Neuronal stem cell (in vitro differentiated cells): ENCODE measurements at places on chromosomes 12 and 14.

- no peaks in the 10 kb centered on the region for H3K4me1 ChIP-seq
- H3K27me3 ChIP-seq, result no peaks in the 10 kb centered on the region
- no peak overlapping the region for H3K27ac ChIP-seq
- H3K4me3 ChIP-seq, result no peak overlapping the region
Measured at GRCh38 chr14:51337520-51337919, 97.5 kb downstream of the TMX1 start.

DNA sequence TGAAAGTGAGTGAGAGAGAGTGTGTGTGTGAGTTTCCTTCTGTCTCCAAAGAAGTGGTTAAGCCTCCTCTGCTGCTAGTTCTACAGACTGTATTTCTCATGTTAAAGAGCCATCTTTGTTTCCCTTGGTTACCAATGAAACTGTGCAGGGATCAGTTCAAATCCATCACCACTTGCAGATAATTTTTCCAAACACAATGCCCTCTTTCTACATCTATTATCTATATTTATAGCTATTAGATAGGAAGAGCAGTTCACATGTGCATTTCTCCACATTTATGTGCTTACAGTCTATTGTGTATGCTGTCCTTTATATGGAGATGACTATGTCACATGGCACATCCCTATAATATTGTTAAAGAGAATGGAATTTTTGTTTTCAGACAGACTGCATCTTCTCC lies 2.2 kb upstream of the DAAM1 start:
- H3K27ac ChIP-seq, result no peak overlapping the region
- no peak overlapping the region for H3K4me3 ChIP-seq
- no peaks in the 10 kb centered on the region for H3K27me3 ChIP-seq
- H3K4me1 ChIP-seq, result peaks cover 2% of the 10 kb centered on the region
- no peak for DNase-seq

DNA sequence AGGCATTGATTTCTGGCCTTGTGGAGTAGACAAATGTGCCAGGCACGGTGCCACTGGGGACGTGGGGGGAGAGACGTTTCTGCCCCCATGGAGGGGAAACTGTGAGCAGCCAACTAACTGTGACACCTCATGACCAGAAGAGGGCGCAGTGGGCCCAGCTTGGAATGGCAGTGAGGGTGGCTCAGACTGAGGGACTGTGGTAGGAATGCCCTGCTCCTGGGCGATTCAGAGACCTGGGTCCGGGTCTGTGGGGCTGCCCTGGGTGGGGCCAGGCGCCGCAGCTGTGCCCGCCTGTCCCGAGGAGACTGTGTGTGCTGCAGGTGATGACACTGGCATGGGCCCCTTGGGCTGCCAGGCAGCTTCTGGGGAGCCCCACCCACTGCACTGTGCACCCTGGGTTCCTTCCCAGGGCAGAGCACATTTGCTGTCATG lies 60.6 kb downstream of the SLC25A47 start:
- H3K27me3 ChIP-seq, result no peaks in the 10 kb centered on the region
- H3K27ac ChIP-seq, result no peak overlapping the region
- no peaks in the 10 kb centered on the region for H3K36me3 ChIP-seq
- no peak overlapping the region for H3K4me3 ChIP-seq

GRCh38 chr12:53998110-53998899 lies 1.7 kb upstream of the HOXC9 start:
- DNase-seq, result no peak
- H3K4me3 ChIP-seq, result no peak overlapping the region
- no peaks in the 10 kb centered on the region for H3K36me3 ChIP-seq
- H3K4me1 ChIP-seq, result no peaks in the 10 kb centered on the region

DNA sequence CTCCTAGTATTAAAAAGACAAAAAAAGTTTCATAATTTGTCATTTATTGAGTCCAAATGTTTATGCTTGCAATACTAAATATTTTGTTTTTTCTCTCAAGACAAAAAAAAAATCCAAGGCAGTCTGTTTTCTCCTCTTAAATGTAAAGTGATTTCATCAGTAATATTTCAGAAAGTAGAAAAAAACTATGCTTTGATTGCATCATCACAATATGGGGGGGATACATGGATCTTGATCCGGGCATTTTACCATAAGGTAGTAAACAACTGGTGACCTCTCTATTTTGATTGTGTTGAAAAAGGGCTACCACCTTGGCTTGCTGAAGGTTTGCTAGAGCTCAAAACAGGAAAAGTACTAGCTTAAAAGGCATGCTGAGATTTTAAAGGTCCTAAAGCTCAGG lies 43.6 kb downstream of the ERGIC2 start:
- H3K4me1 ChIP-seq, result no peaks in the 10 kb centered on the region
- peaks cover 47% of the 10 kb centered on the region for H3K36me3 ChIP-seq
- no peaks in the 10 kb centered on the region for H3K27me3 ChIP-seq
- H3K27ac ChIP-seq, result no peak overlapping the region

DNA sequence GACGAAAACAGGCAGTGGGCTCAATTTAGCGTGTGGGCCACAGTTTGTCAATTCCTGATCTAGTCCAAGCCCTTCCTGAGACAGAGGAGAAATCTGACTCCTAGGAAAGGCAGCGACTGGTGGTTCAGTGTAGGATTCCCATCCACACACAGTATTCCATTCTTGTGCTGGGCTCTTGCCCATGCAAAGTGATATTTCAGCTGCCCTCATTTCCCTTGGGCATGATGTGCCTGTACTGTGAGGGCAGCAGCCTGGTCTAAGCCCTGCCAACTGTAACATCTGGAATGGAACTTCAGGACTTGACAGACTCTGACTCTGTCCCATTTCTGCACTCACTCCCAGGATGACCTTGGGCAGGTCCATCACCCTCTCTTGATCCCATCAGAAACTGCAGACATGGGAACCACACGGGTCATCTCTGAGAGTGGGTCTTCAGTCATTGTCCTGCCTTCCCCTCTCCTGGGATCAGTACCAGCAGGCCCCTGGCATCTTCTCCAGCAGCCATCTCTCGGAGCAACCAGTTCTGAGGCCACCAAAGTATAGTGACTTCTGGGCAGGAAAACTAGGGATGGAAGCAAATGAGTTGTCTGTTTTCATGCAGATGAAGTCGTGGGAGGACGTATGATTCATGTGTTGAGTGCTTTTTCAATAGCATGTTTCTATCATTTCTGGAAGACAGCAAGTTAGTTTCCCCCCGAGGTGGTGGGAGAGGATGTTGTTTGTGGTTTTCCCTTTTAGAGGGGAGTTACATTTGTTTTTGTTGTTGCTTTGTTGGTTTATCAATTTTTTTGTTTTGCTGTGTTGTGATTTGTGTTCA lies 54.2 kb upstream of the BCL2L14 start:
- H3K36me3 ChIP-seq, result no peaks in the 10 kb centered on the region
- no peak overlapping the region for H3K4me3 ChIP-seq
- H3K27ac ChIP-seq, result no peak overlapping the region
- H3K4me1 ChIP-seq, result no peaks in the 10 kb centered on the region
- no peak for DNase-seq

DNA sequence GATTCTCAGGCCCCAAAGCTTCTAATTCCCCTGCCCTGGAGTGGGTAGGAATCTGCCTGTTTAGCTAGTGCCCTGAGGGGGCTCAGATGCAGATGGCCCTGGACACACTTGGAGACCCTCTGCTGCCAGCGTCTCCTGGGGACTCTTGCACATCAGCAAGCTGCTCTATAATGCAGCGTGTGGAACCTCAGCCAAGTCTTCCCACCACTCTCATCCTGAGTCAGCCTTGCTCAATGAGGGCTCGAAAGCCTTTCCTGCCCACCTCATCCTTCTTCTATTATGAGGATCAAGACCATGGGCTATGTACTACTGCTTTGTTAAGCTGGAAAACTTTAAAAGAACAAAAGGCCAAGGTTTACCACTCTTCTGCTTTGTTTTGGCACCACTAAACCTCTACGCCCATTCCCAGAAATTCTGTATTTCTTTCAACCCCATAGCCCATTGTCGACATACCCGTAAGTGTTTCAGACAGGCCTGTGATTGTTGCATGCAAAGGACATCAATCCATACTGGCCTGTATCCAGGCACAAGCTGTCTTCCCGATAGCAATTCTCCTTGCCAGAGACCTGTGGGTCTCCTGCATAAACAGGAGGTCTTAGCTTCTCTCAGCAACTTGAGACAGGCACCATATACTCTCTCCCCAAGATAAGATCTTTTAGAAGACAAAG lies 246.9 kb downstream of the DPF3 start:
- DNase-seq, result no peak
- no peaks in the 10 kb centered on the region for H3K27me3 ChIP-seq
- no peak overlapping the region for H3K4me3 ChIP-seq

DNA sequence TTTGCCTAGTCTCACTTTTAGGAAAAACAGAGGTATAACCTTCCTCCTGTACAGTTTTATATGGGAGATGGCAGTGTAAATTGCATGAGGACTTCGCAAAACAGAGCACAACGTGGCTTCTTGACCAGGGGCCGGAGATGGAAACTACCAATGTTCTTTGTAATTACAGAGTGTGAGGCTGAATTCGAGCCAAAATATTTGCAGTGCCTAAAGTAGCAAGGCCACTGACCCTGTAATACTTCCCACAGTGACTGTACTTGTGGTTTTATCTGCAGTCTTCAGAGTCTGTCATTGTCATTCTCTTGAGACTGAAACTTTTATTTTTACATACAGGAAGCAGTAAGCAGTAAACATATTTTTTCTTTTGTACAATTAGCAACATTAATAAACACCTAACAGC lies 98.9 kb downstream of the RERG start:
- no peak overlapping the region for H3K27ac ChIP-seq
- no peak for DNase-seq
- H3K4me3 ChIP-seq, result no peak overlapping the region
- H3K27me3 ChIP-seq, result no peaks in the 10 kb centered on the region
- no peaks in the 10 kb centered on the region for H3K36me3 ChIP-seq

- no peak overlapping the region for H3K27ac ChIP-seq
- DNase-seq, result no peak
- H3K36me3 ChIP-seq, result no peaks in the 10 kb centered on the region
- H3K4me1 ChIP-seq, result peaks cover 2% of the 10 kb centered on the region
Measured at GRCh38 chr14:20489093-20489994, 16.0 kb upstream of the RNASE10 start.

DNA sequence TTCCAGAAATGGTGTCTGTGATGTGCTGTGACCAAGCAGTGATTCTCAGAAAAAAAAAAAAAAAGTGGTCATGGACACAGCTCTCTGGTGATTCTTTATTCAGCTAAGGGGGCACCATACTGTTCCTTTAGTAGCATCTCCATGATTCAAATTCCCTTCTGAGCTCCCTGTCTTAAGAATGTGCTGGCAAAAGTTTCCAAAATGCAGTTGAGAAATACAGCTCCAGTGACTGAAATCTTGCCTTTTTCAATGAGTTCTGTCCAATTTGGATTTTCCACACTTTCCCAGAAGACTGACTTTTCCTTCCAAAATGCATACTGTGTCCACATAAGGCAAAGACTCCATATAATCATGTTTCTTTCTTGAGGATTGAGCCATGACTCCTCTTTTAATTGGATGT lies 24.3 kb upstream of the CPM start:
- no peaks in the 10 kb centered on the region for H3K4me1 ChIP-seq
- no peaks in the 10 kb centered on the region for H3K27me3 ChIP-seq
- no peak overlapping the region for H3K27ac ChIP-seq

DNA sequence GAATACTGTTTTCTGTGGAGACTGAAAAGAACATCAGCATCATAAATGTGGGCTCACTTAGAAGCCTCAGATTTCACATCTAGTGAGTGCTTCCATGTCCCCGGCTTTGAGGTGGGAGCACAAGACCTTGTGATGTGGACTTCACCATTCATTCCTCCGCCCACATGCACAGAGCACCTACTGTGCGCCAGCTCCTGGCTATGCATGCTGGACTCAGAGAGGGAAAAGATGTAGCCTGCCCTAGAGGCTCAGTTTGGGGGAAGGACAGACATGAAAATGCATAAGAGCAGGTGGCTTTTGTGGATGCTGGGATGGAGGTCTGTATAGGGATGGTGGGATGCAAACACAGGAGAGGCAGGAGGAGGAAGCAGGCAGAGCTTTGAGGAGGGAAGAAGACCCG lies 65.0 kb downstream of the SERPINA3 start:
- H3K4me3 ChIP-seq, result no peak overlapping the region
- no peaks in the 10 kb centered on the region for H3K36me3 ChIP-seq
- no peak overlapping the region for H3K27ac ChIP-seq
- H3K4me1 ChIP-seq, result peaks cover 4% of the 10 kb centered on the region

DNA sequence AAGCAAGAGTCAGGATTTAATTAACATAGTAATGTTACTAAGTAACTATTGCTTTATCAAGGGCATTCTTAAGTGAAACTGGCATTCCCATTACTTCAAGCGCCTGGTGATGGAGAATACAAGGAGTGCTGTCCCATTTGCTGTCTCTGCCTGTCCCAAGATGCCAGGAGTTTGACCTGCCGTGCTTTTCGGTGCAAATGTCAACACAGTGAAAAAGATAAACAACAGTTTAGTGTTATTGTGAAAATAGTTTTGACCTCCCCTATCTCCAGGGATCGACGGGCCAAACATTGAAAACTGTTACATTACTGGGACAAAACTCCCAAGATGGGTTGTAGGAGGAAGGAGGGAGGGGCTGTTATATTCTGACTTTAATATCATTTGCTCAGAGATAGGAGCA lies 74.8 kb downstream of the TTC9 start:
- H3K27ac ChIP-seq, result no peak overlapping the region
- no peaks in the 10 kb centered on the region for H3K36me3 ChIP-seq
- H3K27me3 ChIP-seq, result peaks cover 6% of the 10 kb centered on the region
- no peak overlapping the region for H3K4me3 ChIP-seq
- no peak for DNase-seq
- peaks cover 7% of the 10 kb centered on the region for H3K4me1 ChIP-seq

GRCh38 chr14:33839193-33840076 lies 111.4 kb downstream of the EGLN3 start:
- no peak overlapping the region for H3K4me3 ChIP-seq
- H3K36me3 ChIP-seq, result no peaks in the 10 kb centered on the region
- H3K27ac ChIP-seq, result no peak overlapping the region
- peaks cover 10% of the 10 kb centered on the region for H3K4me1 ChIP-seq
- DNase-seq, result peak; percentile 45
- H3K27me3 ChIP-seq, result no peaks in the 10 kb centered on the region

DNA sequence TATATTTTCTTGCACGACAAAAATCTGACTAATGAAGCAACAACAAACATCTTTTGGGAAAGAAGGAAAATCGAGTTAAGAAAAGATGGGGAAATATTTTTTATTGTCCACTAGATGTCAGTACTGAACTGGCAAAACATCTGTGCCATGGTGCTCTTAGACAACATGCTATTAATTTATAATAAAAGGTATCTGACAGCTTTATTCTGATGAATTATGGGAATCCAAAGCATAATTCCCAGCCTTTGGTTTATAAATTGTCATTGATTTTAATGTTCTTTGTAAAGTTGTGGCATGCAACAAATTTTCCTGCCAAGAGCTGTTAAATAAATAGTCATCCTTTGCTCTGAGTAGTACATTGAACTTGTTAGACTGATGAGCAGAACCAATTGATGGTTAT lies 231.2 kb downstream of the ETNK1 start:
- no peaks in the 10 kb centered on the region for H3K27me3 ChIP-seq
- H3K4me1 ChIP-seq, result peaks cover 2% of the 10 kb centered on the region
- H3K4me3 ChIP-seq, result no peak overlapping the region
- H3K27ac ChIP-seq, result no peak overlapping the region
- DNase-seq, result peak; percentile 14

GRCh38 chr14:90093942-90094595 lies 32.3 kb downstream of the KCNK13 start:
- DNase-seq, result no peak
- H3K27ac ChIP-seq, result no peak overlapping the region
- peaks cover 12% of the 10 kb centered on the region for H3K4me1 ChIP-seq
